ENCODE measurements at places on chromosomes 7 and 10.

- peak; percentile 34 for DNase-seq
Observed at GRCh38 chr10:484441-484924, 205.0 kb downstream of the DIP2C start.

- DNase-seq = no peak
Observed at GRCh38 chr10:110058212-110058611, 50.4 kb downstream of the ADD3 start.

DNA sequence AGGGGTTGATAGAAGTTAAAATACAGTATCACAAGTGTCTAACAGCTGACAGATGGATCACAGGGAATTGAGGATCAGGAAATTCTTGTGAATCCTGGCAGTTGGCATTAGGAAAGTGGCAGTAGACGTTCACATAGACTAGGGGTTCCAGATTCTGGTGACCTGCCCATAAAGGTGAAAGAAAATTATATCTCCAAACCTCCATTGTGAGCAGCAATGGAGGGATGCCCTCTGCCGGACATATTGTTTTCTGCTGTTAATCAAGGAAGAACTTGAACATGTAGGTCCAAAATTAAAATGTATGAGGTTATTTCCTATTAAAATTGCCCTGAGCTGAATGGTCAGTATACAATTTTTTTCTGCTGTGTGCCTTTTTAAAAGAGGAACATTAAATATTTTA, 5.1 kb downstream of the NME8 start:
- no peak for DNase-seq

- no peak for DNase-seq
Observed at GRCh38 chr10:24505759-24506158, 217.9 kb downstream of the ARHGAP21 start.

- DNase-seq = no peak
Observed at GRCh38 chr7:22176791-22177412, 180.1 kb downstream of the RAPGEF5 start.

DNA sequence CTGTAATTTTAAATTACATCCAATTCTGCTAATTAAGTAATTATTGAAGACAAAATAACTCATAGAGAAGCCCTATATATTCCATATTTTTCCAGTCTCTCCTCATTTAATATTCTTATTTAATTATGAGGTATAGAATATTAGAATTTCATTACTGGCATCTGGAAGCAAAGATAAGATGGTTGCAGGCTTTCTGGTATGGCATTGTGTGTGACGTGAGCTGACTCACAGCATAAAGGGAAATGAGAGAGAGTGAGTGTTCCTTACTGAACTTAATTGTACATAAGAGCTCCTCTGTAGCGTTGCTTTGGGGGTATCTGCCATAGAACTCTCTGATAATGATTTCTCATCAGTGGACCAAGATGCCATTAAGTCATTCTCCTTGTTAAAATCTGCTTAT, 127.4 kb upstream of the TEX47 start:
- no peak for DNase-seq

DNA sequence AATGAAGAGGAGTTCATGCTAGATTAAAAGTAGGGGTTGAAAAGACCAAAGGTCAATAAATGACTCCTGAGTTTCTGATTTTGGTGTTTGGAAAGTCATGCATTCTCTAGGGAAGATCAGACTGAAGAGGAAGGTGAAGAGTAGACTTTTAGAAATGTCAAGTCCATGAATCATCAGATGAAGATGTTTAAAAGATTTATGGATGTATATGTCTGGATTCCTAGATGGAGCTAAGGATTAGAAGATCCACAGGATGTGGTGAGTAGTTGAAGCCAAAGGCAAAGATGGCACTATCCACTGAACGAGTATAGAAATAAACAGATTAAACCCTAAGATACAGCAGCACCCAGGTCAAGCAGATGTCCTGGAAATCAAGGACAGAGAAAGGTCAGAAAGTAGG, 298.5 kb downstream of the GPAM start:
- DNase-seq = no peak

DNA sequence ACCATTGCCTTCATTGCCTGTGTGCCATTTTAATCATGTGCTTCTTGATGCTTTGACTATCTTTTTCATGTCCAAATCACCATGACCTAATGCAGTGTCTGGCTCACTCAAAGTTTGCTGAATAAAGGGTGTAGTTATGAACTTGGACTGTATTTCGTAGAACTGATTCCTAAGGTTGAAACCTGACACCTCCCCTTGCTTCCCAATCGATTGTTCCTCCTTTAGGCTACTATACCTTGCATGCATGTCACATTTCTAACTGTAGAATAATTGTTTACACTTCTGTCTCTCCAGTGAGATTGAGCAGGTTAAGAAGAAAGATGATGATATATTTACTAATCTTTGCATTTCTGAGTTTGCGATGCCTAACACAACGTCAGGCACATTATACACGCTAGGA, 41.0 kb upstream of the CDK1 start:
- no peak for DNase-seq

DNA sequence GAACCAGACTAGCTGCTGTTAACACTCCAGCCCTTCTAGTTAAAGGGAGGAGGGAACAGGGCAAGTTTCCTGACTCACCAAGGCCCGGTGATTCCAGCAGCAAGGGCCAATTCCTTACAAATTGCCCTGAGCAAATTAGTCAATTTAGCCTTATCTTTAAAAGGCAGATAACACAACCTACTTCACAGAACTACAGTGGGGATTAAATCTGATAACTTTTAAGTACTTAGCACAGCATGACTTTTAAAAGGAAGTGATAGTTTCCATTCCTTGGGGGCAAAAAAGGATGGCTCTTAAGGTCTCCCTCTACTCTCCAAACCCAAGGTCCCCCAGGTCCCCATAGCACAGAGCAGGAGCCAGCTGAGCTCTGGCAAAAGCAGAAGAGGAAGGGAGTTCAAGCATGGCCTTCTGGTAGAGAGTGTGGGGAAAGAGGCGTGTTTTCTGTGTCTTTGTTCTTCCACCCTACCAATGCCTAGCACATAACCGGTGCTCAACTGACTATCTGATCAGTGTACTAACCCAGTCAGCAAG, 4.0 kb downstream of the CDCA7L start:
- DNase-seq = no peak

GRCh38 chr10:101495324-101495925, 92.6 kb downstream of the POLL start:
- no peak for DNase-seq

GRCh38 chr7:127392182-127392565, 334 bp downstream of the ZNF800 start:
- DNase-seq = peak; percentile 42

- DNase-seq = no peak
Observed at GRCh38 chr7:83791737-83792136, 142.8 kb upstream of the SEMA3E start.

DNA sequence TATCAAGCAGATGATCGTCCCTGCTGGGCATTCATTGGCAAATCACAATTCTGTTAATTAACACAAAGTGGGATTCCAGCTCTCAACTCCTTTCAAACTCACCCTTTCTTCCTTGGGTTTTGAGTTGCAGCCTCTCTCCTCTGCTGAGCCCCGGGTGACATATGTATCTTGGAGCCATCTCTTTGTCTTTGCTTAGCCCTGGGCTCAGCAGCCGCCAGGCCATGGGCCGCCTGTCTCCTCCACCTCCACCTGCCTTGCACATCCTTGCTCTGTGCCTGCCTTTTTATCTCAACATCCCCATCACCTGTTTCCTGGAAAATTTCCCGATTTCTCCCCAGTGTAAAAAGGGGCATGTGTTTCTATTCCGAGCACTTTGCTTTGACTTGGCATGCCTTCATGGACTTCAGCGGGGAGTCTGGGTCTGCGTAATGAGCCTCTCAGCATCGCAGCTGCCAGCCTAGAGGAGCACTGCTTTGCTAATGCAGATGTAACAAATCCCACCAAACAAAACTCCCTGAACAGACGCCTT, 141.3 kb upstream of the AGK start:
- no peak for DNase-seq

GRCh38 chr7:149306854-149307253, 44.9 kb downstream of the ZNF783 start:
- no peak for DNase-seq

DNA sequence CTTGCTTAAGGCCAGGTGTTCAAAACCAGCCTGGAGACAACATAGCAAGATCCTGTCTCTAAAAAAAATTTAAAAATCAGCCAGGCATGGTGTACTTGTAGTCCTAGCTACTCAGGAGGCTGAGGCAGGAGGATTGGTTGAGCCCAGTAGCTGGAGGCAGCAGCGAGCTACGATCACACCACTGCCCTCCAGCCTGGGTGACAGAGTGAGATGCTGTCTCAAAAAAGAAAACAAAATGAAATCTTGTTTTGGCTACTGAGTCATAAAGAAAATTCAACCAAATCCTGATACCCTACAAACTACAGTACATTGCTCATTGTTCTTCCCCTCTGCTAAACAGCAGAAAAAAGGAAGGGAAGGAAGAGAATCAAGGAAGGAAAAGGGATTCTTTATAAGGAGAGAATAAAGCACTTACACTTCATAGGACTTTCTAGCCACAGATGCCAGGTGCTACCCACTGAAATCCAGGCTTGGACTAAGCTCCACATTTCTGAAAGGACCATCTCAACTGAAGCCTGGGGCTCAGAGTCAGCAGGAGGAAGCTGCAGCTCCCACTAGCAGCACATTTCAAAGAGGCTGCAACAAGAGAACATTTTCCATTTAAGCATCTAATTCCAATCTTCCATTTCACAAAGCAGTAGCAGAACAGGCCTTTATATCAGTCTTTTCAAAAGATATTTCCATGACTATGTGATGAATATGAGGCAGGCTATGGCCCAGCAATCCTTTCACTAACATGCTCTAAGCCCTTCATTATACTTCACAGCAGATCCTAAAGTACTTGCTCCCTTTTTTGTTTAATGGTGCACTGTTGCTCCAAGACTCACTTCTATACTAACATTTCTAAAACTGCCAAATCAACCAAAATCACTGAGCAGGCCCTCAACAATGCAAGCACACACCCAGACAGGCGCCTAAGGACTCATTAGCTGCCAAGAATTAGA, 13.5 kb downstream of the TNPO3 start:
- no peak for DNase-seq

DNA sequence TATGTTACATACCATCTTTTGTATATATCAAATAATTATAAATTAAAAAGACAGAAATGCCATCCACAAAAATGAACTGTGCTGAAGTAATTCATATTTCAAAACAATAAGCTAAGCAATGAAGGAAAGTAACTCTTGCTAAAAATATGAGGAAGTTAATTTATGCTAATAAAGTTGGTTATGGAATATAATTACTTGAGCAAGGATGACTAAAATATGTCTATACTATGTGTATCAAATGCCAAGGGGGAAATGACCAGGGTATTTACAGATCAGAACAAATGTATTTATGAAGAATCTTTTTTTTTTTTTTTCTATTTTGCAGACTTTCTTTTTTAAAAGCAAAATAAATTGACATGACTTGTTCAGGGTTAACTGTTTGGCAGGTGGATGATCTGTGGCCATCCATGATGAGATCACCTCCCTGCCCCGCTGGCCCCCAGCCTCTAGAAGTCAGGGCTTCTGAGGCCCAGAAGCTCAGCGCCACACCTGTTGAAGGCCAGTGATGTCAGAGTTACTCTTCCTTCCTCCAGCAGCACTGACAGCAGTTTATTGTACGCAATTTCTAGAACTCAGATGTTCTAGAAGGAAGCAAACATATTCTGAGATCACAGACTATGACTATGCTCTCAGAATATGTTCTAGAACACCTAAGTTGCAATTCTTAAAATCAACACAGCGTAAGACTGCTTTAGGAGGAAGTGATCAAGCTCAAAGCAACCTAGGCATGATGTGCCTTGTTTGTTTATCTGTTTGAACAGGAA, 196.1 kb upstream of the KLF14 start:
- peak; percentile 79 for DNase-seq

- DNase-seq = no peak
Observed at GRCh38 chr10:71790749-71791440, 17.6 kb upstream of the VSIR start.

- DNase-seq = peak; percentile 64
Observed at GRCh38 chr7:157851501-157852067, 514.8 kb downstream of the DNAJB6 start.

- peak; percentile 32 for DNase-seq
Observed at GRCh38 chr10:62618576-62619412, 185.7 kb upstream of the ADO start.

GRCh38 chr7:71270558-71270957, 138.6 kb downstream of the GALNT17 start:
- DNase-seq = no peak

- no peak for DNase-seq
Observed at GRCh38 chr10:129491123-129491734, 24.2 kb downstream of the MGMT start.

- no peak for DNase-seq
Observed at GRCh38 chr10:121490871-121491519, 107.2 kb downstream of the FGFR2 start.

DNA sequence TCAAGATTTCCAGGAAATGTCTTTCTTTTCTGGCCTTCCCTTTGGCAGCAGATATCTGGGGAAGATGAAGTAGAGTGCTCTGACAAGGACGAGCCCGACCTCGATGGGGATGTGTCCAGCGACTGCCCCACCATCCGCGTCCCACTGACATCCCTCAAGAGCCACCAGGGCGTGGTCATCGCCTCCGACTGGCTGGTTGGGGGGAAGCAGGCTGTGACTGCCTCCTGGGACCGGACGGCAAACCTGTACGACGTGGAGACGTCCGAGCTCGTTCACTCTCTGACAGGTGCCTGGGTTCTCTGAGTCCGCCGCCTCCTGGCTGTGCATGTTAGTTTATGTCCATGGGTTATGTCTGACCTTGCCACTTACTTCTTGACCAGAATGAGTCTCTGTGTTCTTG, 47.4 kb downstream of the WDR37 start:
- no peak for DNase-seq

DNA sequence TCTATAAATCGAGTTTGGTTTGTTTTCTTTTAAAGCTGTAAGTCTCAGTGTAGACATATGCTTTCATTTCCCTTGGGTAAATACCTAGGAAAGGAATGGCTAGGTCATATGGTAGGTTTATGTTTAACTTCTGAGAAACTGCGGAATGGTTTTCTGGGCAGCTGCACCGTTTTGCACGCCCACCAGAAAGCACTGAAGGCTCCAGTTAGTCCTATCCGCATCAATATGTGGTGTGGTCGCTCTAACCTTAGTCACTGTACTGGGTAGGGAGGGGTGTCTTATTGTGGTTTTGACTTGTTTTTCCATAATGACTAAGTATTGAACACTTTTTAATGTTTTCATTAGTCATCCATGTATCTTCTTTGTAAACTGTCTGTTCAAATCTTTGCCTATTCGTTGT, 279.5 kb upstream of the AKR1E2 start:
- no peak for DNase-seq

- DNase-seq = no peak
Observed at GRCh38 chr10:2949221-2949947, 118.0 kb upstream of the PFKP start.

DNA sequence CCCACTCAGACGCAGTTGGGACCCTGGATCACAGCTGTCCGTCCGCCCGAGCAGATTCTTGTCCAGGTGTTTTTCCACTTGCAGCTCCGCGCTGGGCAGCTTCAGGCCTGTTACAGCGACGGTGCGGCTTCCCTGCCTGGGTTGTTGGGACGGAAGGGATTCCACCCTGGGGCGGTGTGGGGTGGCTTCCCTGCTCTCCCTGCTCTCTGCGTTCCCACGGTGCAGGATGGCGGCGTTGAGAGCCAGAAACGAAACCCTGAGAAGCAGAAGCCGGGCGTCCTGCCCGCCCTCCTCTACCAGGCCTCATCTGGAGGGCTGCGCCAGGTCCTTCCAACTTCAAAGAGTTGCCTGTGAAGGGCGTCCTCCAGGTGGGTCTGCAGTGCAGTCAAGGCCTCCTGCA, 194.4 kb downstream of the ADARB2 start:
- DNase-seq = no peak

Measured in colonic mucosa (tissue), 4 donors.